ENCODE measurements at places on chromosomes 16 and 17. TPM values are rescaled to one million over a fixed set of nuclear protein-coding genes. Genes with fewer than 3 reads are reported as not detected.

DNA sequence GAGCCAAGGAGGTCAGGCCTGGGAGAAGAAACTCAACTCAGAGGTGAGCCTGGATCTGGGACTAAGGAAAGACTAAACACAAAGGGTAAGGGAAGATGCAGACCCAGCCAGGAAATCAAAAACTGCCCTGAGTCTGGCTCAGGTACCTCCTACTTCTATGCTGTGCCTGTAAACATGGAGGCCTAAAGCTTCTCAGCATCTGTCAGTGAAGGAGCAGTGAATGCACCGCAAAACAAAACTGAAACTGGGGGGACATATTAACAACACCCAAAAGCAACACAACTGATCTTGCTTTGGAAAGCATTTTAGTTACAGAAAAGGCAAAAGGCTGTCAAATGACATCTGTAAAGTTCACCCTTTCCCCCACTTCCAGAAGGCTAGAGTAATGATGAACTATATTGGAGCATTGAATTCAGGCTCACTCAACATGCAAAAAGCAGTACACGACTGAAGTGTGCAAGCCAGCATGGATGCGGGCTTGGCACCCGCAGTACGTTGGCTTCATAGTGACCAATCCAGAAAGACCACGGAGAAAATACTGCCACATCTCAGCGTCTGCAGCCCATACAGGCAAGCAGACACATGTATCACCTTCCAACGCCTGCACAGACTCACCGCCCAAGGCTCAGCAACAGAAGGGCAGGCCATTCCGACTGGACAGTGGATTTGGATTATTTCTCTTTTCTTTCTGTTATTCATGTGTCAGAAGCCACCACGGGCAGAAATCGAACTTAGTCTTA lies 3.8 kb downstream of the TBC1D16 start:
- no peaks in the 10 kb centered on the region for H3K27me3 ChIP-seq
- peaks cover 23% of the 10 kb centered on the region for H3K4me1 ChIP-seq
- H3K36me3 ChIP-seq = no peaks in the 10 kb centered on the region
- no peak overlapping the region for H3K27ac ChIP-seq
- no peak overlapping the region for H3K4me3 ChIP-seq

The CHST5 gene
- total RNA-seq = 0.50 TPM

The HP gene
- not detected for total RNA-seq

- peaks cover 31% of the 10 kb centered on the region for H3K4me1 ChIP-seq
- no peak overlapping the region for H3K27ac ChIP-seq
- H3K27me3 ChIP-seq = no peaks in the 10 kb centered on the region
- no peak for DNase-seq
- no peak overlapping the region for H3K4me3 ChIP-seq
Measured at GRCh38 chr17:64200080-64201032, 62.7 kb downstream of the TEX2 start.

The METTL26 gene
- total RNA-seq = 73.2 TPM

- no peaks in the 10 kb centered on the region for H3K27me3 ChIP-seq
- H3K4me3 ChIP-seq = no peak overlapping the region
- peaks cover 2% of the 10 kb centered on the region for H3K4me1 ChIP-seq
- DNase-seq = no peak
- peaks cover 24% of the 10 kb centered on the region for H3K36me3 ChIP-seq
Measured at GRCh38 chr17:61279476-61280145, 120.0 kb upstream of the TBX2 start.

DNA sequence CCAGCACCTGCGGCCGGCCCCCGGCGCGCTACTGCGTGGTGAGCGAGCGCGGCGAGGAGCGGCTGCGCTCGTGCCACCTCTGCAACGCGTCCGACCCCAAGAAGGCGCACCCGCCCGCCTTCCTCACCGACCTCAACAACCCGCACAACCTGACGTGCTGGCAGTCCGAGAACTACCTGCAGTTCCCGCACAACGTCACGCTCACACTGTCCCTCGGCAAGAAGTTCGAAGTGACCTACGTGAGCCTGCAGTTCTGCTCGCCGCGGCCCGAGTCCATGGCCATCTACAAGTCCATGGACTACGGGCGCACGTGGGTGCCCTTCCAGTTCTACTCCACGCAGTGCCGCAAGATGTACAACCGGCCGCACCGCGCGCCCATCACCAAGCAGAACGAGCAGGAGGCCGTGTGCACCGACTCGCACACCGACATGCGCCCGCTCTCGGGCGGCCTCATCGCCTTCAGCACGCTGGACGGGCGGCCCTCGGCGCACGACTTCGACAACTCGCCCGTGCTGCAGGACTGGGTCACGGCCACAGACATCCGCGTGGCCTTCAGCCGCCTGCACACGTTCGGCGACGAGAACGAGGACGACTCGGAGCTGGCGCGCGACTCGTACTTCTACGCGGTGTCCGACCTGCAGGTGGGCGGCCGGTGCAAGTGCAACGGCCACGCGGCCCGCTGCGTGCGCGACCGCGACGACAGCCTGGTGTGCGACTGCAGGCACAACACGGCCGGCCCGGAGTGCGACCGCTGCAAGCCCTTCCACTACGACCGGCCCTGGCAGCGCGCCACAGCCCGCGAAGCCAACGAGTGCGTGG lies 1.5 kb downstream of the NTN1 start:
- no peak overlapping the region for H3K27ac ChIP-seq
- H3K4me3 ChIP-seq = peak overlapping the region; percentile 70
- peaks cover 79% of the 10 kb centered on the region for H3K27me3 ChIP-seq
- H3K36me3 ChIP-seq = no peaks in the 10 kb centered on the region
- peaks cover 4% of the 10 kb centered on the region for H3K4me1 ChIP-seq
- no peak for DNase-seq

The CEP295NL gene
- total RNA-seq = 3.2 TPM

Measured in mesothelial cell of epicardium (in vitro differentiated cells).